ENCODE measurements at places on chromosomes 6 and 20.
A peak's percentile ranks its signal among the peaks of the same experiment; 100 is the strongest.

DNA sequence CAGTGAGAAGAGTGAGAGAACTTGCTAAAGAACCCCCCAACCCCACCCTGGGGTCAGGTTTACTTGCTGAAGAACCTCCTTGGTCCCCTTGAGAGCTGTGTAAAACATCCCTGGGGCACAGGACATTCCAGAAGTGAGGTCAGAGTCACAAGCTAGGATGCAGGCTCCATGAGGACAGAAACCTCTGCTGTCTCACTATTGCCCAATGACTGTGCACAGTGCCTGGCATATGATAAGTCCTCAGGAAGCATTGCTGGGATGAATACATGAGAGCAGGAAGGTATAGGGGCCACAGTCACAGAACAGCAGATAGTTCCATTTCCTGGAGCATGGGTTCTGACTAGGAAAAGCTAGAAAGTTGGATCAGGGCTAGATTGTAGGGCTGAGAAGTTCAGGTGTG lies 18.4 kb downstream of the NT5E start:
- no peak for ATAC-seq

GRCh38 chr20:54355631-54356280 lies 119.6 kb upstream of the DOK5 start:
- ATAC-seq, result peak; percentile 64

- no peak for ATAC-seq
Measured at GRCh38 chr20:59289994-59290393, 10.4 kb upstream of the EDN3 start.

DNA sequence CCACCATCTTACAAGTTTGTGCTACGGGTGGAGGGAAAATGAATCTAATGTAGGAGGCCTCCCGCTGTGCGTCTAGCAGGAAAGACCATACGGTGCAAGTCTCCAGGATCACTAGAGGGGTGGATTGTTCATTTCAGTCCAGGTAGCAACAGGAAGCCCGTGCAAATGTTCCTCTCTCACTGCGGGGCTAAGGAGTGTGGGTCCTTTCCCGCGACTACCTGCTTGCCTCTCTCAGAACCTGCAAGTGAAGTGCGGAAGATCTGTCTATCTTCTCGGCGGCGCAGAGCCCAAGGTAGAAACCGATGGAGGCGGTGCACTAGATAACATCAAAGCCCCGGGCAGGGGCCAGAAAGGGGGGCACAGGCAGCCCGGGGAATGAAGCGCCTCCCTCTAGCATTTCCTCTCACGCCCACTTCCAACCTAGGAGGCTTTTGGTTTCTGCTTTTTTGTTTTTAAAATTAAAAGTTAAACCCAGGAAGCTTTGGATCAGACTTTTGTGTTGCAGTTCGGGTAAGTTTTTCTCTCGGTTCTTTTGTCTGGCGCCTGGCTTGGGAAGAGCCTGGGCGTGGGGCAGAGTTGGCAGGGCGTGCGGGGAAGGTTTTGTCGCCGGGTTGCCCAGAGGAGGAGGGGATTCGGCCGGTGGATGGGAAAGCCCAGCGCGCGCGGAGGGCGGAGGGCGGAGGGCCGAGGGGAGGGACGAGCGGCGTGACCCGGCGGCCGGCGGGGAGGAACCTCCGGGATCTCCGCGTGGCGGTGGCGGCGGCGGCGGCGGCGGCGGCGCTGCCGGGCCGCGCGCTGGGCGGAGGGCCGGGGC lies 3.5 kb upstream of the HIVEP1 start:
- peak; percentile 43 for ATAC-seq

DNA sequence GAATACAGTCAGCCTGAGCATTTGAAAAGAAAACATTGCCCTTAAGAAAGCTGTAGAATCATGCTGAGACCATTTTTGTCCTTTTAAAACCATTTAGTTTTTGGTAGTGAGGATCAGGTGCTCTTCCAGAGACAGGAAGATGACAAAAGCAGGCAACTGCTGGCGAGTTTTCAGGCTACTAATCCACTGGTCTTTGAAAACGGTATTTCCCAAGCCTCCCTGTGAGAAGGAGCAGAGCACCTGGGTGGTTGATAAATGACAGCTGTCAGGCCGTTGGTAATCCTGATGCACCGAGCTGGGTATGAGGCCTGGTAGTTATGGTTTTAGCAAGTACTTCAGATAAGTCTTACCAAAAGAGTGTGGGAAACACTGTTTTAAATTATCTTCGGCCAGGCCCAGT lies 10.1 kb upstream of the SEC63 start:
- ATAC-seq, result no peak

- ATAC-seq, result no peak
Measured at GRCh38 chr6:100595456-100595855, 130.7 kb upstream of the SIM1 start.
